ENCODE measurements at places on chromosomes 16 and 17. TPM values are rescaled to one million over a fixed set of nuclear protein-coding genes. Genes with fewer than 3 reads are reported as not detected.

The NLRC3 gene
- 1.9 TPM for total RNA-seq

DNA sequence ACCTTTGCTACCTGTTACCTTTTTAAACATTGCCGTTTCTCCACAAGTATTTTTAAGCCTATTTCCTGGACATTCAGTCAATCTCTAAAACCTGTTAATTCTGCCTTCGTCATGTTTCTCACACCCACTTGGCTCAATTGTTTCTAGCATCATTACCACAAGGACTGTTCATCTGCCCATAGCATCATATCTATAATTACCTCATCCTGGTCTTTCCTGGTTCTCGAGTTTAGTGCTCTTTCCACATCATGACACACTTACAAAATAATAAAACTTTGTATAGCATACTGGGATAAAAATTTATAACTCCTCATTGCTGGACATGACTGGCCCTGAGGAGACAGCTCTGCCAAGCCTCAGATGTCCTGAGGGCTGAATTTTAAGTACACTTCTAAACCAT, 104.8 kb downstream of the CYB561 start:
- H3K4me3 ChIP-seq, result no peak overlapping the region
- H3K27ac ChIP-seq, result no peak overlapping the region
- H3K4me1 ChIP-seq, result no peaks in the 10 kb centered on the region
- H3K27me3 ChIP-seq, result no peaks in the 10 kb centered on the region
- H3K36me3 ChIP-seq, result no peaks in the 10 kb centered on the region

GRCh38 chr16:80623376-80623775, 82.6 kb downstream of the DYNLRB2 start:
- DNase-seq, result no peak
- H3K4me3 ChIP-seq, result no peak overlapping the region
- no peaks in the 10 kb centered on the region for H3K4me1 ChIP-seq
- no peak overlapping the region for H3K27ac ChIP-seq

DNA sequence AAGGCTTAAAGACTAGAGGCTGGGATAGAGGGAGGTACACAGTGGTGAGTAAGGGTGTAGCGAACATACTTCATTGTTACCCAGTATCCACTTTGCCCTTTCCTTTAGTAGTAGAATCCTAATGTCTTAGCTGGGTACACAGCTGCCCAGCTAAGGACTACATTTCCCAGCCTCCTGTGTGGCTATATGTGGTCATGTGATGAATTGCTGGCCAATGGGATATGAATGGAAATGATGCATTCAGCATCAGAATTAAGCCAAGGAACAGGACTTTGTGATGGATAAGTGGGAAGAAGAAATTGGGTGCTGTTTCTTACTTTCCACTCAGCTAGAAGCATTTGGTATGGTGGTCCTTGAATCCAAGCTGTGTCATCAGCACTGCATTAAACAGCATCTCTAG, 55.9 kb downstream of the FOXL1 start:
- no peak overlapping the region for H3K27ac ChIP-seq
- no peaks in the 10 kb centered on the region for H3K27me3 ChIP-seq
- H3K4me3 ChIP-seq, result no peak overlapping the region
- H3K4me1 ChIP-seq, result no peaks in the 10 kb centered on the region
- H3K36me3 ChIP-seq, result no peaks in the 10 kb centered on the region

- no peak overlapping the region for H3K4me3 ChIP-seq
- H3K36me3 ChIP-seq, result no peaks in the 10 kb centered on the region
- peaks cover 18% of the 10 kb centered on the region for H3K4me1 ChIP-seq
- peak; percentile 39 for DNase-seq
- no peaks in the 10 kb centered on the region for H3K27me3 ChIP-seq
Measured at GRCh38 chr17:17763136-17763535, 73.7 kb downstream of the SREBF1 start.

DNA sequence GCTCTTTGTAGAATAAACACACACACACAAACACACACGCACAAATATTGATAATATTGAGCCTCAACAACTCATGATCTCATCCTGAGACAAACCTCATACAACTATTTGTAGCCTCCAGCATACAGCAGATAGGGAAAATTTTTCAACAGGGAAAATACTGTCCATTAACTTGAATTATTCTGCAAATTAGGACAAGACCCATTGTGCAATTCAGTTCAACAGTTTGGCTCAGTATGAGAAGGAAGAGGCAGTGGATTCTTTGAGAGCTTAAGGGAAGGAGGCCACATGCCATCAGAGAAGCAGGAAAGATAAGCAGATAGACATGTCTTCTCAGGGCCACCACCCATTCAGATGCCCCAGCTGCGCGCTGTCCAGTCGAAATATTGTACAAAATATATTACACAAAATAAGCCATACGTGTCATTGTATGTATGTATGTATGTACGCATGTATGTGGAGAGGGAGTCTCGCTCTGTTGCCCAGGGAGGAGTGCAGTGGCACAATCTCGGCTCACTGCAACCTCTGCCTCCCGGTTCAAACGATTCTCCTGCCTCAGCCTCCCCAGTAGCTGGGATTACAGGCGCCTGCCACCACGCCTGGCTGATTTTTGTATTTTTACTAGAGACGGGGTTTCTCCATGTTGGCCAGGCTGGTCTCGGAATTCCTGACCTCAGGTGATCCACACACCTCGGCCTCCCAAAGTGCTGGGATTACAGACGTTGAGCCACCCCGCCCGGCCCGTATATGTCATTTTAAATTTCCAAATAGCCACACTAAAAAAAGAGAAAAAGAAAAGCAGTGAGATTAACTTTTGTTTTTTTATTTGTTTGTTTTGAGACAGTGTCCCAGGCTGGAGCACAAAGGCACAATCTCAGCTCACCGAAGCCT, 1.8 kb downstream of the ZC3H7A start:
- H3K4me3 ChIP-seq, result peak overlapping the region; percentile 97
- no peaks in the 10 kb centered on the region for H3K36me3 ChIP-seq
- DNase-seq, result no peak
- peaks cover 51% of the 10 kb centered on the region for H3K4me1 ChIP-seq
- H3K27ac ChIP-seq, result peak overlapping the region; percentile 95
- H3K27me3 ChIP-seq, result no peaks in the 10 kb centered on the region

Measured in testis (tissue), 5 donors.